ENCODE measurements at places on chromosomes 1 and 21.

DNA sequence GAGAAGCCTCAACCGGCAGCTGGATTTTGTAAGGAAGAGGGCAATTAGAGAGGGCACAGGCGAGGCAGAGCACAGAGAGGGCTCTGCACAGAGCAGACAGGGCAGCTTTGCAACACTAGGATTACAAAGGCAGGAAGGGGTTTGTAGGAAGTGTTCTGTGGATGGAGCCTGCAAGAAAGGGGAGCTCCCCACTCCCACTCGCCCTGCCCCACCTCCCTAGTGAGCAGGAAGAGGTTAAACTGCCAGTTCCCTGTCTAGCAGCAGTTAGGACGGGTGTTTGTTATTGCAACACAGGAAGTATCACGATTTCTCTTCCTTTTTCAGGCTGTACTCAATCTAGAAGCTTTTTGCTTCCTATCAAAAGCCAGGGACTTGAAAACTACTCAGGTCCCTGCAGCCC lies 63.3 kb upstream of the LRRC8D start:
- DNase-seq = no peak

- DNase-seq = no peak
Measured at GRCh38 chr1:184824691-184825323, 70.1 kb upstream of the EDEM3 start.

DNA sequence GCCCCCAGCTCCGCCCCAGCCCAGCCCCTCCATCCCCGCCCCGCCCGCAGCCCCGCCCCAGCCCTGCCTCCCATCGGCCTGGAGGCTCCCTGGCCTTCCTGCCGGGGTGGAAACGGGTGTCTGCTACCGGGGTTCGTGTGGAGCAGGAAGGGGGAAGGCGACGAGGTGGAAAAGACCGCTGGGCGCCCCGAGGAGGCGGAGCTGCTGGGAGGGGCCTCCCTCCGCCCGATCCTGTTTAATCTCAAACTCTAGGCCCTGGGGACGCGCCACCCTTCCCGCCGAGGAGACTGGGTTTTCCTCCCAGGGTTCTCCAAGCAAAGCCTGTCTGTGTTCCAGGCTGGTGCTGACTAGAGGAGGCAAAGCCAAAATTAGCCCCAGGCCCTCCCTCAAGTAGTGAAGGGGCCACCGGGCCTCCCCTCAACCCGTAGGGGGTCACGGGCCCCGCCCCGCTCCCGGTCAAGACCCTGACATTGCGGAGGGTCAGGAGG lies 16.2 kb upstream of the TTLL10 start:
- peak; percentile 89 for DNase-seq

DNA sequence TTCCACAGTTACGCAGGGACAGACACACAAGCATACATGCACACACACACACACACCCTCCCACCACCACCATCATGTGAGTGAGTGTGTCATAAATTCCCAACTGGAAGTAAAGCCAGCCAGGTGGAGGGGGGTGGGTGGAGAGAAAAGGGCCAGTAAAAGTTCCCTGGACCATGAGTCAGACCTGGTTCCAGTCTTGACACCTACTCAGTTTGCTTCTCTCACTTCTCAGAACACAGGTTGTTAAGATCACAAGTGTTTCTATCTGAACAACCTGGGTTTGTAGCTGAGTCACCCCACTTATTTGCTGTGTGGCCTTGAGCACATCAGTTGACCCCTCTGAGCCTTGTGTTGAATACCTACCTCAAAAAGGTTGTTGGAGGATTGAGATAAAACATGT lies 9.6 kb downstream of the EPHA10 start:
- DNase-seq = no peak

DNA sequence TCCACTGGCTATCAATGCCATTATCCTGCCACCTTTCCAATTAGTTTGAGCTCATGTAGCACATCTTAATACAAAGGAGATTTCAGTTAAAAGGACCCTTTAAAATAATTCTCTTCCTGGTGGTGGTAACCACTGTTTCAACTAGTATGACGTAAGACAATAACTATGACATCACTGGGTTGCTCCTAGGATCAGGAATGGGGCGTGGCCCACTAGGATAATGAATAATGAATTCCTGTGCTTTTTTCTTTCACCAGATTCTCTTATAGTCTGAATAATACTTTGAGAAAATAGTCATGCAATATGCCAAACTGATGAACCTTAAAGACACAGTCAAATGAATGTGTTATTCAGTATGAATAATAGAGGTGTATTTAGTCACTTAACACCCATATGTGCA lies 10.6 kb upstream of the KIFAP3 start:
- DNase-seq = peak; percentile 17

GRCh38 chr1:2344744-2345296 lies 46.5 kb downstream of the MORN1 start:
- DNase-seq = no peak

- DNase-seq = no peak
Measured at GRCh38 chr1:84674705-84675104, 15.6 kb downstream of the SSX2IP start.

DNA sequence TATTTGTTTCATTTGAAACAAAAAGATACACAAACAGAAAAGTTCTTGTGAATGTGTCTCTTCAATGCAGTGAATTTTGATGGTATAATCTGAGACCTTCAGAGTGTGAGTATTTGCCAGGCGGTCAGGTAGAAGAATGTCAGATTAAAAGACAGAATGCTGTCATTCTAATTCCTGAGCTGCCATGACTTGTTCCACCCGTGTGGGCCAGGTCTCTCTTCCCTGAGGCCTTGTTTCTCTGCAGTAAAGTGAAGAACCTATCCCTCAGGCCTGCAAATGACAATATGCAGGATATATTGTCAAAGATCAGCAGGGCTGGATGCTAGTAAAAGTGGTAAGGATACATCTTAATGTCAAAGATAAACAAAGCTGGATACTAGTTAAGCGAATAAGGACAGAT lies 111.4 kb downstream of the ZP4 start:
- DNase-seq = no peak

DNA sequence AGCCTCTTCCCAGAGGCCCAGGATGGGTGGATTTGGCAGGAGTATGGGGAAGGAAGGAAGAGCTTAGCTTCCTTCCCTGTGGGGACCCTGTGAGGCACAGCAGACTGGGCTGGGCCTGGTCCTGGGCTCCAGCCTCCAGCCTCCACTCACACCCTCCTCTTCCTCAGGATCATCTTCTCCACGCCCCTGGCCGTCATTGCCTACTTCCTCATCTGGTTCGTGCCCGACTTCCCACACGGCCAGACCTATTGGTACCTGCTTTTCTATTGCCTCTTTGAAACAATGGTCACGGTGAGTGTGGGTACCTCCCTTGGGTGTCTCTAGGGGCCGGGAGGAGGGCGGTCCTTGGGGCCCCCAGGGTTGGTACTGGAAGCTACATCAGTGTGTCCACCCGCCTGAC lies 10.1 kb downstream of the MFSD2A start:
- no peak for DNase-seq

GRCh38 chr1:118042501-118042900 lies 113.0 kb downstream of the WDR3 start:
- DNase-seq = peak; percentile 64

DNA sequence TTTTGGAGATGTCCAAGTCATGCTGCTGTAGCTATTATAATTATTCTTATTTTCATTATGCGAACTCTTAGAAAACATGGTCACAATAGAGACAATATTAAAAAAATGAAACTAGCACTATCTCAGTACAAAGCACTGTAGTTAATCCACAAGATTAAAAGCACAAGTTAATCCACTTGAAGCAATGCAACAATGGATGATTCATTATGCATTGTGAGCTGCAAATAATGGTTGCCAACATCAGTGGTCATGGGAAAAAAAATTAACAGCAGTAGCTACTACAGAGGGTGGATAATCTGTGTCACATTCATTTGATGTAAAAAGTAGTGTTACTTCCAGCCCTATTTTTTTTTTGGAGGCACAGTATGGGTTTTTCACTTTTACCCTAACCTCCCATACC lies 56.7 kb downstream of the DPT start:
- no peak for DNase-seq

DNA sequence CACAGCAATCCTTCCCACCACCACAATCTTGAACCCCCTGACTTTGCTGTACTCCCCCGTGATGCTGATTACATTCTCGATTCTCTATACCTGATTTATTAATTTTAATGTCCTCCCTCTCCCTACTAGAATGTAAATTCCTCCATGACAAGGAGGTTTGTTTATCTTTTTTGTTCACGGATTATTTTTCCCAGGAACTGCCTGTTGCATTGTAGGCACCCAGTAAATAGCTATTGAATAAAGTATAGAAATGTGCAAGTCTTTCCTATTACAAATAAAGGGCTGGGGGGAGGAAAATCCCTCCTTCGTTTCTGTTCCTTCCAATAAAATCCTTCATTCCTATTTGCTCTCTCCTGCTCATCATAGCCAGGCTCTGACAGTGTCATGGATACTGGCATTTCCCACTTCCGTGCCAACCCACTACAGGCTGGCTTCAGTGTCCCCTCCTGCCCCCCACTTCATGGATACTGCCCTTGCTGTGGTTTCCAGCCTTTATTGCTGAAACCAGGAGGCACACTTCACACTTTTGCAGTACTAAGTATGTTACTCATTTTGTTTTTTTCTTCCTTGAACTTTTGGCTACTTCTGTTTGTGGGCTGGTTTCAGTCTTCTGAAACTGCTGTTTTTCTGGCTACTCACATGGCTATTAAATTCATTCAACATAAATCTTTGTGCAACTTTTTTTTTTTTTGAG lies 7.5 kb downstream of the KIF1B start:
- peak; percentile 47 for DNase-seq

GRCh38 chr1:192108161-192108560 lies 50.1 kb upstream of the RGS18 start:
- no peak for DNase-seq

GRCh38 chr21:46061063-46061462 lies 36.8 kb upstream of the COL6A2 start:
- DNase-seq = no peak

- DNase-seq = peak; percentile 33
Measured at GRCh38 chr1:206449565-206449964, 20.7 kb upstream of the IKBKE start.

GRCh38 chr1:184160236-184160635 lies 108.7 kb downstream of the TSEN15 start:
- peak; percentile 84 for DNase-seq

- DNase-seq = no peak
Measured at GRCh38 chr1:6012529-6013318, 20.5 kb upstream of the NPHP4 start.

- no peak for DNase-seq
Measured at GRCh38 chr1:162367772-162368171, 8.9 kb downstream of the SPATA46 start.

GRCh38 chr1:17045634-17046333 lies 8.0 kb downstream of the SDHB start:
- peak; percentile 61 for DNase-seq

DNA sequence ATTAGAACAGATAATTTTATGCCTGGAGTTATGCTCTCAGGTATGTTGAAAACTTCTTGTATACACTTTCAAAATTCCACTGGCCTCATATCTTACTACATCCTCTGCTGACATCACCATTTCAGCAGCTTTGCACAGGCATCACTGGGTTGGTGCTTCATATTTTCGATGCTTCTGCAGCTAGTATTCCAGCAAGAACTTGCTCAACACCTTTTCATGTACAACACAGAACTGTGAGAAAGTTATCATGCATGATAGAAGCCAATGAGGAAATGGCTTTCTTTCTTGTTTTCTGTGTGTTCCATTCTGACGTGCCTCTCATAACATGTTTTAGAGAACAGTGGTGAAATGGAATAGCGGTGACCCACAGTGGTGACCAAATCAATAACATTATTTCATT lies 5.1 kb upstream of the GBP5 start:
- DNase-seq = no peak

GRCh38 chr1:184158896-184159681 lies 107.6 kb downstream of the TSEN15 start:
- DNase-seq = peak; percentile 33

DNA sequence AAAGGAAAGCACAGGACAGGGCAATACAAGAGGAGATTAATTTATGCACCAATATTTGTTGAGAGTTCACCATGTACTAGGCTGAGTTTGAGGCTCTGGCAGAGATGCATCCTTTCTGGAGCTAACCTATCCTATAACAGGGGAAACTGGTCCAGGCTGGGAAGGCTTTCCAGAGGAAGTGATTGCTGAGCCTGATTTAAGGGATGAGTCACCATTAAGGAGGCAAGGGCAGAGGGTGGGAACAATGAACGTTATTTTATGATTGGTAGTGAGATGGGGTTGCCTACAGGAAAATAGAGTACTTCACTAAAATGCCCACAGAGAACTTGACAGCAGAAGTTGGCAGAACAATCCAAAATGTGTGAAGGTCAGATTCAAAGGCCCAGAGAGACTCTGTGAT lies 141.4 kb downstream of the PLPP3 start:
- DNase-seq = peak; percentile 47

GRCh38 chr1:92909321-92909720 lies 51.9 kb downstream of the DIPK1A start:
- DNase-seq = peak; percentile 96

DNA sequence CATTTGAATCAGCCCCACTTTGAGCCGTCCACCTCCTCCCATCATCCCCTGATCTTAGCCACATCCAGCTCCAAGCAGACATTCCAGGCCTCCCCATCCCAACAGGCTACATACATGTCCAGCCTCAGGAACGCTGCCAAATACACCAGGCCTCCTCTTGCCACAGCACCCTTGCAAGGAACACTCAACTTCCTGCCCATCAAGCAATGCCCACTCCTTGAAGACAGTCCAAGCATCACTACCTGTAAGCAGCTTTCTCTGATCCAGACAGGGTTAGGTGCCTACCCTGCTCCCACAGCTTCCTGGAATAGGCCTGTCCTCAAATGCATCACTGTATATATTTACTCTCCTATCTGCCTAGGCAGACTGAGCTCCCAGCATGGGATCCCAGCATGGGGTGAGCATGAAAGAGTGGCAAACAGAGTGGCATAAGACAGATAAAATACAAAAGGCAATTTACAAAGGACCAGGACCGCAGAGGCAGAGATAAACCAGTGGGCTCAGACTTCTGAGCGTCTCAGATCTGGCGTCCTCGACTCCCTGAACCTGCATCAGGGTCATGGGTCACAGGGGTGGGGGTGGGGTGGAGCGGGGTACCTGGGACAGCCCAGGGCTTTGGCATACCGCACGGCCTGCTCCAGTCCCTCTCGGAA lies 816 bp downstream of the HYI start:
- DNase-seq = peak; percentile 56

DNA sequence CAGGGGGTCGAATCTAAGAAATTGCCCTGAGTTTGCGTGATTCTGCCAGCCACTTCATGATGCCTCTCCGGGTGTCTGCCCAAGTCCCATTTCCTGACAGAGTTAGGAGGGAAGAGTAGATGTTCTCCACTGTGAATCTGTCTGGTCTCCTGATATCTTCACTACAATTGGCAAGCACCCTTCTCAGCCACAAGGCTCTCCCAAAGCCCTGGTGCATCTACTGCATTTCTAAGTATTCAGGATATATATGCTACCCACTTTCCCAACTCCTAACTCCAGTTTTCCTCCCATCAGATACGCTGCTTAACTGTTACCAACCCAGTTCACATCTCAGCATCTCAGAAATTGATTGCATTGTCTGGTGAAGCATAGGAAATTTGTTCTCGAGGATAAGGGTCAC lies 25.9 kb upstream of the OVAAL start:
- no peak for DNase-seq

- peak; percentile 73 for DNase-seq
Measured at GRCh38 chr1:8204826-8205225, 113.1 kb upstream of the SLC45A1 start.

GRCh38 chr1:231729544-231729943 lies 103.0 kb downstream of the DISC1 start:
- DNase-seq = peak; percentile 29
